Activated CD8-positive, alpha-beta T cell treated with anti-CD3 and anti-CD28 coated beads, Interleukin-2, amount 10 ng/mL, durations not matched to agents 7 days and 5 days (primary cell): ENCODE measurements at places on chromosomes 2 and 18. TPM values are rescaled to one million over a fixed set of nuclear protein-coding genes. Genes with fewer than 3 reads are reported as not detected.

GPR35 gene
- 21.6 TPM for total RNA-seq

MAP3K19 gene
- total RNA-seq: not detected

AQP12B gene
- not detected for total RNA-seq

C2orf92 gene
- 5.5 TPM for total RNA-seq

BAZ2B gene
- 8.5 TPM for total RNA-seq

DNA sequence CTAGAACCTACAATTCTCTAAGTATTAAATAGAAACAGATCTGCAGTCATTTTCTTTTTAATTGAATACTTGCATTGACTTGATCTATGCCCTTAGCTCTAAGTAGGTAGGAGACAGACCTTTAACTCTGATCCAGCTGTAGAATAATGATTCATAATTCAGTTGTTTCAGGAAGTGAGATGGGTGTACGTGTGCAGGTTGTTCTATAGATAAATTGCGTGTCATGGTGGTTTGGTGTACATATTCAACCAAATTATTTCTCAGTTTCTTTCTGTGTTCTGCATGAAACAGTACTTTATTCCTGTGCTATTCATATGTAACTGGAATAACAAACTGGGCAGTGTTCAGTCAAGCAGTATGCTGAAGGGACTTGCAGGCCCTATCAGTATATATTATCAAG lies 34.3 kb upstream of the CD226 start:
- DNase-seq: no peak

DNA sequence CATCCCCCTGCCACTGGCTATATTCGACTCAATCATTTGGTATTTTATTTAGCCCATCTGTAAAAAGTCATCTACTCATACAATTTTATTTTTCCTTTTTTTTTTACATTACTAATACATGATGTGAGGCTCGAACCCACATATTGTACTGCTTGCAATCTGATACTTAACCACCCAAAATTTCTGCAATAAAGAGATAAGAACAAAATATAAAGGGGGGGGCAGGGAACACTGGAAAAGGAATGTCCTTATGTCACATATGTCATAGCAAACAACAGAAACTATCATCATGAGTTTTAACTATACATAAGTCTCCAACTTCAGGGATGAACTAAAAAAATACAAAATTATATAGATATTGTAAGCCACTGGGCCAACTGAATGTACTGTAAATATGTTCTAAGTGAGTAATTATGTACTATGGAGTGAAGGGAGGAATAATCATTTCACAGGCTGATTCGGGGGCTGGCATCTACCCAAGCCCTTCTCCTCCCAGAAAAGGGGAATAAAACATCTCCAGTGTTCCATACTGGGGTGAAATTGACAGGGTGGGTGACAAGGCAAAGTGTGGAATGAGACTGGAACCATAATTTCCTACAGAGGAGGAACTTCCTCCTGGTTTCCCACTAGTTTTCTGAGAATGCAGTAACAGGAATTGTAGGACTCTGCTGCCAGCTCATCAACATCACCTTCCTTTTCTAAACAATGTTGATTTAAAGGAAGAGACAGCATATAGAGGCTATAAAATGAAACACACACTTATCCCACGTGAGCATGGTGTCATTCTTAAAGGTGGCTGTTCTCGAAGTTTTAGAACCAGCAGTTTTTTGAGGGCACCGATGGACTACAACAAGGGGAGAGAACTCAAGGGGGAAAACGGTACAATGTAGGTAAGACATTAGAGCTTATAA lies 79.5 kb downstream of the FARSB start:
- no peak for DNase-seq

- DNase-seq: no peak
These were observed 6.7 kb downstream of the NPPC start for GRCh38 chr2:231919341-231920035.

DNA sequence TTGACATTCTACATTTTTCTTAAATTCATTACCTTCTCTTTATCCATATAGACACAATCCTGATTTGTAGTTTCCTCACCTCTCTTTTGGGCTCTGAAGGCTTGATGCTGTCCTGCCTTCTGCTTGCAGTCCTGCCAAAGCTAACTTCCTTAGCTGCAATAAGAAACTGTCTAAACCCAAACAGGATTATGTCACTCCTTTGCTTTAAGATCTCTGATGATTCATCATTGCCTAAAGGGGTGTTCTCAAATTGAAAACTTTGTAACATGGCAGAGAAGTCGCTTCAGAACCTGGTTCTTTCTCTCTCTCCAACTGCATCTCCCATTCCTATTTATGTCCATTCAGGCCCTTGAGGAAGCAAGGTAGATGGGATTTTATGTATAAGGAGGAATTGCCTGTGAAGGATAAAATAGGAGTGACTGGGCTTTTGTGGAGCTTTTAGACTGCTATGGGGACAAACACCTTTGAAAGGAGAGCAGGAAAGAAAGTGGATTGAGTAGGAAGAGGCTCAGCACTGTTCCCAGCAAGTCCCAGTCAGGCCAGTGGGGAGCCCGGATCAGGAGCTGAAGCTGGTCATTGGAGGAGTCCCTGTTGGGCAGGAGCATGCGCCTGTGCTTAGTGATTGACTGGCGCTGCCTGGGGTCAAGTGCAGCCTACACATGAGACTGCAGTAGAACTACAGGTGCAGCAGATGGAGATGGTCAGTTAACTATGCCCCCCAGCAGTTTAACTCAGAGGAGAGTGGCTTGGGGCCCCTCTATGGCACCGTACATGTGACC lies 390.6 kb downstream of the CTNNA2 start:
- no peak for DNase-seq

DNA sequence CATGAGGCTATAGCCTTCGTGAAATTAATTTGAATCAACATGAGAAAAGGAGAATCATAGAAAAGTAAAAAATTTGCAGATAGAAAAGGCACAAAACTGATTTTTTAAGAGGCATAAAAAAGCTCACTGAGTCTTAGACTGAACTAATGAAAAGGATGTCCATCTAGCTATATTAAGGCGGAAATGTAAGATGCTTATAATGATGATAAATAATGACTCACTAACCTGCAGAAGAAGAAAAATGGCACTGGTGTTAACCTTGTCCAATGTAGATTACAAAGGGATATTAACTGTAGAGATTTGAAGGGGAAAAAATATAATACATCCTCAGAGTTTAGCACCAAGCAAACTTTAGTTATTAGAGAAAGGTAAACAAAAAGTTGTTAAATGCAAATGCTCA lies 1098.0 kb upstream of the DDX18 start:
- no peak for DNase-seq

DNA sequence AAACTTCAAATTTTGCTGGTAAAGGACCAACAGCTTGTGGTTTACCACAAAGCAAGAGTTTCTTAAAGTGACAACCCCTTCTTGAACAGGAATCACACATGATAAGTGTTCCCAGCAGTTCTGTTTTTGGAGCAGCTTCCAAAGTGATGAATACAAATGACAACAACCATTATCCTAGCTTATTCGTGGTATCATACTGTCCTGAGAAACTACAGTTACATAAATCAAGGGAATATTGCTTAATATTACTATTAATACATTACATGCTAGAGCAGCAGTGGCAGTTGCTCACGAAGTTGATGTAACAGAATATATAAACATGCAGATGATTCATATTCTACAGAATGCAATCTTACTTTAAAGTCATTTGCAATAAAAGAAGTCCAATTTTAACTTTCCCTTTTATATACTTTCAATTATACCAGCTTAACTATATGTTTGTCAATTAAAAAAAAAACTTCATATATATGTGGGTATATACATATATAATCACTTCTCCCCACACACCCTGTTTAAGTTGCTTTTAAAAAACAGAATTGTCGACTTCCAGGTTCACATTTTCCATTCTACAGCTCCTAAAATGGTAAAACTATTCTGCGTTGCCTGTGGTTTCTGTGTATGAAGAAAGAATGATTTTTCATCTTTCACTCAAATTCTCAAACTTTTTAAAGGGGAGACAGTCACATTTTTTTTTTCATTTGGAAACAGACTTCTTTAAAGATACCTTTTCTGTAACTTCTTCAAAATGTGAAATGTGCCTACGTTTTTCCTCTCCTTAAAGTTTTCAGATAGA lies 713.6 kb downstream of the TDRD15 start:
- DNase-seq: no peak

DNA sequence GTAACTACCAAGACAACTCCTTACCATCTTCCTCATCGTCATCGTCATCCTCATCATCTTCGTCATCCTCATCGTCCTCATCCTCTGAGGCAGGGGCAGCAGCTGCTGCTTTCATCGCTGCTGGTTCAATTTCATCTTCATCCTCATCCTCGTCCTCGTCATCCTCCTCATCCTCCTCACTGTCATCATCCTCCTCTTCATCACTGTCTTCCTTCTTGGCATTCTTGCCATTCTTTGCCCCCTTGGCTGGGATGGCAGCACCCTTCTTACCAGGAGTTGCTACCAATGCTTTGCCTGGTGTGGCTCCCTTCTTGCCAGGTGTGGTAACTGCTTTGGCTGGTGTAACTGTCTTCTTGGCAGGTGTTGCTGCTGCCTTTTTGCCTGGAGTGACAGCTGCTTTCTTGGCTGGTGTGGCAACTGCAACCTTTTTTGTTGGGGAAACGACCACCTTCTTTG lies 2.7 kb downstream of the NCL start:
- DNase-seq: no peak

GRCh38 chr2:119076713-119077112 lies 81.8 kb downstream of the C1QL2 start:
- no peak for DNase-seq

DNA sequence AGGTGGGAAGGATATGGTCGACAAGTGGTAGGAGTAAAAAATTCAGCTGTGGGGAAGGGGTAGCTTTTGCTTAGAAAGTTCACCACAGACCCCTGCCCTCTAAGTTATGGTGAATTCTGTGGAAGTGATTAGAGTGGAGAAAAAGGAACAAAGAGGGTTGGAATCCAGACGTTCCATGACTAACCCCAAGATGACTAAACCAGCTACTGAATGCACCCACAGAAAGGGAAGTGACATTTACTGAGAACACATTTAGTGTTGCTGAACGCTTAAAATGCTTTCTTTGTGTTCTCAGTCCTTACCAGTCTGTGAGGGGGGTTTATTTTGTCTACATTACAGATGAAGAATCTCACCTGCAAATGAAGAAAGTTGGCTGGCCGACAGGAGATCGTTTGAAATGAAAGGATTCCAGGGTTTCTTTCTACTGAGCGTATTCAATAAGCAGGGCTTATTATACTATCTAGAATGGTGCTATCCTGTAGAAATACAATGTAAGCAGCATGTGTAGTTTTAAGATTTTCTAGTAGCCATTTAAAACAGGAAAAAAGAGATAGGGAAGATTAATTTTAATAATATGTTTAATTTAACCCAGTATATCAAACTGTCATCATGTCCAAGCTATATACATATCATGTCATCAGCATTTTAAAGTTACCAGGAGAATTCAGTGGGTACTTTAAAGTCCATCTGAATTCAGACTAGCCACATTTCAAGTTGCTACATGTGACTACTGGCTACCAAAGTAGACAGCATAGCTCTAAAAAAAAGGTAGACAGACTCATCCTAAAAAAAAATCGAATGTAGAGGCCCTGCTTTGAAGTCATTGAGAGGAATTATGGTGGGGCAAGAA lies 60.1 kb downstream of the LIMS1 start:
- DNase-seq: no peak

GRCh38 chr2:216302981-216303676 lies 69.2 kb downstream of the MARCHF4 start:
- no peak for DNase-seq

DNA sequence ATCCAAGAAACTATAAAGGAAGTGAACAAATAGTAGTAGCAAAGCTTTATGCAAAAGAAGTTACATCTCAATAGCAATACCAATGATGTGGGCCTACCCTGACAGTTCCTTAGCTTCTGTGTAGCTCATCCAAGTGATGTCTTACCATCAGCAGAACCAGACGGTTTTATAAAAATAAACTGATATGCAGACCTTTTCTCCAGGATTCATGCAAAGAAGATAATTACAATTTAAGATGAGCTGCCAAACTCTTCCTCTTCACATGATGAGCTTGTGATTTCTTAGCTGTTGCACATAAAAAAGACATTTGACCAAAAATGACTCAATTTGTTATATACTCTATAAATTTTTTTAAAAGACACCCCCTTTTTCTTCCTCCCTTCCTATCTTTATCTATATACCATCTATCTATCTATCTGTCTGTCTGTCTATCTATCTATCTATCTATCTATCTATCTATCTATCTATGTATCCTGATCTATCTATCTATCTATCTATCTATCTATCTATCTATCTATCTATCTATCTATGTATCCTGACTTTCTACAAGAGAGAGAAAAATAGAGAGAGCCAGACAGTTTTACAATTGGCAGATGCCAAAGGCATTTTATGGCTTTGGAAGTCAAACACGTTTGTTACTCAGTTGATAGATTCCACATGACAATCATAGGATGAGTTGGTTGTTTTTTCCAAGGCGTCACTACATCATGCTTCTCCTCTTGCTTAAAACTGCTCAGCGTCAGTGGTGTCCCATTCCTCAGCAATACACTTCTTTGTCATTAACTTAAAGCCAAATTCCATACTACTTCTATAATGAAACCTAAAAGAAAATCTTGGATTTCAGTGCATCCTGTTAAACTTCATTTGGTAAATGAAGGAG lies 65.9 kb upstream of the ACTR3 start:
- no peak for DNase-seq

DNA sequence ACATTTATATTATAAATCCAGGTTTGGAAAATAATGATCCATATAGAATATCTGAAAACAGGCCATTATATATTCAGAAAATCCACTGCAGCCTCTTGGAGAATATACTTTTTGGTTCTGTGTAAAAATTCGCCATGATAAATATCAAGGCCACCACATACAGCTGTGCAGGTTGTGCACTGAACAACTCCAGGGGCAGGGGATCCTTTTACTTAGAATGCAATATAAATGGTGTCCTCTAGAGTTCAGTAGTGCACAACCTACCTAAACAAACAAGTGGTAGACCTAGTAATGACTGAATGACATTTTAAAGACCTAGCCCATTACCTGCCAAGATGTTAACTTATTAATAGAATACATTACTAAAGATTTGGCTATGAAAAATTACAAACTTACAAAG lies 22.4 kb downstream of the MOGAT1 start:
- no peak for DNase-seq

DNA sequence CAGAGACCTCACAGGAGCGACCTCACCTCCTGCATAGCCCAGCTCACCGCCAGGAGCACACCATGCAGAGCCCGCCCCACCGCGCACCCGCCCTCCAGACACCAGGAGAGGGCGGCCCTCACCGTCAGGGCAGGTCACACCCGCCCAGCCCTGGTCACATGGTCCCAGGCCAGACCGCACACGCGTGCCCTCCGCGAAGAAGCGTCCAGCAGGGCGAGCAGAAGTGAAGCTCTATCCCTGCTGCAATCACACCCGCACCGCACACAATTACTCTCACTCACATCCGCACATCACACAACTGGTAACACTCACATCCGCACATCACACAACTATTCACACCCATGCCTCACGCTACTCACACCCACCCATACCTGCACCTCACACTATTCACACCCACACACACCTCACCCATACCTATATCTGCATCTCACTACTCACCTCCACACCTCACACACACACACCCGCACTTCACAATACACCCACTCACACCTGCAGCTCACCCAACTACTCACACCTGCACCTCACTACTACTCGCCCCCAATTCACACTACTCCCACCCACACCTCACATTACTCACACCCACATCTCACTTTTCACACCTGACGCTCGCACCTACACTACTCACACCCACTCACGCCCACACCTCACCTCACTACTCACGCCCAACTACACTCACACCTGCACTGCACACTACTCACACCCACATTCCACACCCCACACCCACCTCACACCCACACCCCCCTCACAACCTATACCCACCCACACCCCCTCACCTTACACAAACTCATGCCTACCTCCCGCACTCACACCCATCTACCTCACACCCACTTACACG lies 242.0 kb downstream of the HDAC4 start:
- no peak for DNase-seq
